Fibroblast of gingiva (primary cell): ENCODE measurements at places on chromosomes 2 and 18.
A peak's percentile ranks its signal among the peaks of the same experiment; 100 is the strongest.

GRCh38 chr2:232075859-232076258, 114.3 kb downstream of the DIS3L2 start:
- DNase-seq = no peak

DNA sequence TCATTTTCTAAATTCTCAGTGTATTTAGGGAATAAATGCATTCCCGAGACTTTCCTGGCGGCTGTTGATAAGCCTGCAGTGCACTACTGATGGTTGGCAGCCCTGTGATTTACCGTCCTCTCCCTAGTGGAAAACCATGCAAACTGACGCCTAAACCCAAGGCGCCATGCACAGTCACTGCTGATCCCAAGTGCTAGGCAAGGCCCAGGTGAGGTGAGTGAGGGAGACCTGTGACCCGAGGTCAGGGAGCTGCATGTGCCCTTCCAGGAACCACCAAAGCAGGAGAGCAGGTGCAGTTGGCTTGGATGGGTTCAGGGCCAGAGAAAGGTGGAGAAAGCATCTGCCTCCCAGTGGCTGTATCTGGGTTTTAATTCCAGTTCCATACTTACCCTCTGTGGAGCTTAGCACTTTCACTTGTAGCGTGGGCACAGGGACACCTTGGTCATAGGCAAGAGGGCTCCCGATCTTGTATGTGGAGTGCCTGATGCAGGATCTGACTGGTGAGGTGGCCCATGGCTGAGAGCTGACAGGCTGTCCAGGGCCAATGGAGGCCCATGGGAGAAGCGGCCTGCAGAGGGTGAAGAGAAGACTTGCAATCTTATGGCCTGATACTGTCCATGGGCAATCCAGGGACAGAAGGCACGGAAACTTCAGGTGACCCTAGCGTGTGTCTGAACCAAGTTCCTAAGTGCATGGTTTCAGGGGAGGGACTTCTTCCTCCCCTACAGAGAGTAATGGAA, 131.3 kb downstream of the SH3RF3 start:
- DNase-seq = no peak

- DNase-seq = no peak
These were observed 97.0 kb upstream of the RAB6C start for GRCh38 chr2:129882476-129882875.

- DNase-seq = peak; percentile 97
These were observed 44.0 kb upstream of the RPL31 start for GRCh38 chr2:100957996-100958653.

DNA sequence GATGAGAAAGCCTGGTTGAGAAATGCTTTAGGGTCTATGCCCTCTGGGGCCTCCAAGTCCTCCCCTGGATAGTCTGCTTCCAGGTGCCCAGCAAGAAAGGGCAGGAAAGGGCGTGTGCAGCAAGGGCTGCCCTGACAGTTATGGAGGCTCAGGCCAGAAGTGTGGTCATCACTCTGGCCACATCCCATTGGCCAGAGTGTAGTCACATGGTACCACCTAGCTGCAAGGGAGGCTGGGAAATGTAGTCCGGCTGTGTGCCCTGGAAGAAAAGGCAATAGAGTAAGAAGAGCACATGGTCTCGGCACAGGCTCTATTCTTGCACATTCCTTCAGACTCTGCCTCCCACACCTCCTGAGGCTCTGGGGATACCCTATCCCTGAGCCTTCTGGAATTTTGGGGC, 35.7 kb downstream of the ODC1 start:
- peak; percentile 25 for DNase-seq

GRCh38 chr18:69830189-69830588, 117.5 kb downstream of the CD226 start:
- DNase-seq = no peak

DNA sequence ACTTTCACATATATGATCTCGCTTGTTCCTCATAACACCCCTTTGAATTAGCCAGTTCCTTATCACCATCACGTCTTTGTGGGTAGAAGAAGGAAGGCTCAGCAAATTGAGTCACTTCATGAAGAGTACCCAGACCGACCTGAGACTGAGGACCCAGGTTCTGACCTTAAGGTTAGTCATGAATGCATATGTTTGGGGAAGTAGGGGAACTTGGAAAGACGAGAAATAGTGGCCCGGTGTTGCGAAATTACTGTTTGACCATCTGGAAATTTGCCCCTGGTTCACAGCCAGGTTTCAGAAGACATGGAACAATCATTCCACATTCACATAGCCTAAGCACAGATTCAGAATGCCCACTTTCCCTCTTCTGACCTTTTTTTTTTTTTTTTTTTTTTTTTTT, 59.8 kb downstream of the MEIS1 start:
- DNase-seq = peak; percentile 77

GRCh38 chr18:66461344-66461743, 142.5 kb downstream of the CDH19 start:
- DNase-seq = no peak

- DNase-seq = peak; percentile 98
These were observed 6.1 kb downstream of the CHMP1B start for GRCh38 chr18:11857177-11857887.

GRCh38 chr18:33957707-33958106, 267.0 kb downstream of the NOL4 start:
- no peak for DNase-seq

GRCh38 chr2:50786345-50786744, 245.6 kb downstream of the NRXN1 start:
- no peak for DNase-seq

DNA sequence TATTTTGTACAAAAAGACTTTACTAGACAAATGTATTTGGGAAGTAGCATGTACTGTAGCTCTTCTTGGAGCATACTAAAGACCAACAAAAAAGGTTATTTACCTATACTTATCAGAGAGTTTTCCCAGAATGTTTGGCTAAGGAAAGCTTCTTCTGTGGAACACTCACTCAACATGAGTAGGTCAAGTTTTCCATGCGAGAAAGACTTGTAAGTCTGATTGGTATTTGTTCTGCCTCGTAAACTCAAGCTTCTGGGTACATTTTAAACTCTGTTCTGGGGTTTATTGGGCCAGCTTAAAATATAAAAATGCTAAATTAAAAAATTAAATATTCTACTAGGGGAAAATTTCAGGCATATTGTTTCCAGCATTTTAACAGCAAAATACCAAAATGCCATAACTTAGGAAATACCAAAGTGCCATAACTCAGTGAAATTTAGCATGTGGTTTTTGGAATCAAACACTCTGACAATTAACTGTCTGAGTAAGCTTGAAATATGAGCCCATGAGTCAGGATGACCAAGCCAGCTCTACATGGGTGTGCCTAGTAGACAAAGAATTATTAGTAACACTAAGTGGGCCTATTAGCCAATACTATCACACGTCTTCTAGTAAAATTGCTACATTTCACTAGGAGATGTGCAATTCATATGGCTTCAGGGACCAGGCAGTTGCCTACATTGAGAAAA, 47.3 kb upstream of the SERPINE2 start:
- peak; percentile 94 for DNase-seq

- DNase-seq = no peak
These were observed 111.4 kb downstream of the DCDC2C start for GRCh38 chr2:3814706-3815245.

DNA sequence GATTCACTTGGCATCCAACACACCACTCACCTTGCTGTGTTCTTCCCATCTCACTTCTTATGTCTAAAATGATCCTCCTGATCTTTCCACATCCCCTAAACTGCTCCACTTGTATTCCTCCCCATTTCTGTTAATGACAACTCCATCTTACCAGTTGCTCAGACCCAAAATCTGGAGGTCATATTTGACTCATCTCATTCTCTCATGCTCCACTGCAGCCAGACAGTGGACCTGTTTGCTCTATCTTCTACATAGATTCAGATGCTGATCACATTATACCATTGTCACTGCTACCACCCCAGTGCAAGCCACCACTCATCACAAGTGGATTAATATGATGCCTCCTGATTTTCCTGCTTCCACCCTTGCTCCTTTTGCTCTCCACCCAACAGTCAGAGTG, 7.9 kb upstream of the NABP1 start:
- DNase-seq = no peak

DNA sequence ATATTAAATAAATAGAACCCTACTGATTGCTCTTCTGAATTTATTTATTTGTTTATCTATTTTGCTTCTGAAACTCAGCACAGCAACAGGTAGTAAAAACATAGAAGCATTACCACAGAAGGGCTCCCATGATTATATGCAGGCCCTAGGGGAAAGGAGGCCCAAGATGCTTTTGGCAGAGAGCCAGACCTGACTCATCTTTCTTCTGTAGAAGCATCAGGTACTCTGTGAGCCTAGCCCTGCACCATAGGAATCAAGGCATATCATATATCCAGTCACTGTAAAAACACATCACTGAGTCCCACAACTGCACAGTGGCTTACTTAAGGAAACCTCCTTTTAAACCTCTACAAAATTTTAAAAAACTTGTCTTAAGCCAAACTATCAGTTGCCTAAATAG, 1.8 kb downstream of the SCN9A start:
- peak; percentile 41 for DNase-seq

DNA sequence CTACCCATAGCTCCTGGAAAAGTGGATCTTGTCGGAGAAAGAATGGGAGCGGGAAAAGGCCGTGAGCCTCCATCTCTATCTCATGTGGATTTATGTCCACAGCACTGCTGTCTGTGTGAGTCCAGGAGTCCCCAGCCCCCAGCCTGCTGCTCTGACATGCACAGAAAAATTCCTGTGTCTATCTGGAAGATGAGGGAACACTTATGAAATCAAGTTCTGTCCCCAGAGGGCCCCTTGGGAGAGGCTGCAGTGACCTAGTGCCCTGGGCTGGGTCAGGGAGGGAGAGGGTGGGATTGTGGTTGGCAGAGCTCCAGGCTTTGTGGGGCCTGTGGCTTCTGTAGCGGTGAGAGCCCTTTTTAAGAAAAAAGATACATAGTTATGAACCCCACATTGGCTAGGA, 37.6 kb downstream of the HJURP start:
- no peak for DNase-seq

DNA sequence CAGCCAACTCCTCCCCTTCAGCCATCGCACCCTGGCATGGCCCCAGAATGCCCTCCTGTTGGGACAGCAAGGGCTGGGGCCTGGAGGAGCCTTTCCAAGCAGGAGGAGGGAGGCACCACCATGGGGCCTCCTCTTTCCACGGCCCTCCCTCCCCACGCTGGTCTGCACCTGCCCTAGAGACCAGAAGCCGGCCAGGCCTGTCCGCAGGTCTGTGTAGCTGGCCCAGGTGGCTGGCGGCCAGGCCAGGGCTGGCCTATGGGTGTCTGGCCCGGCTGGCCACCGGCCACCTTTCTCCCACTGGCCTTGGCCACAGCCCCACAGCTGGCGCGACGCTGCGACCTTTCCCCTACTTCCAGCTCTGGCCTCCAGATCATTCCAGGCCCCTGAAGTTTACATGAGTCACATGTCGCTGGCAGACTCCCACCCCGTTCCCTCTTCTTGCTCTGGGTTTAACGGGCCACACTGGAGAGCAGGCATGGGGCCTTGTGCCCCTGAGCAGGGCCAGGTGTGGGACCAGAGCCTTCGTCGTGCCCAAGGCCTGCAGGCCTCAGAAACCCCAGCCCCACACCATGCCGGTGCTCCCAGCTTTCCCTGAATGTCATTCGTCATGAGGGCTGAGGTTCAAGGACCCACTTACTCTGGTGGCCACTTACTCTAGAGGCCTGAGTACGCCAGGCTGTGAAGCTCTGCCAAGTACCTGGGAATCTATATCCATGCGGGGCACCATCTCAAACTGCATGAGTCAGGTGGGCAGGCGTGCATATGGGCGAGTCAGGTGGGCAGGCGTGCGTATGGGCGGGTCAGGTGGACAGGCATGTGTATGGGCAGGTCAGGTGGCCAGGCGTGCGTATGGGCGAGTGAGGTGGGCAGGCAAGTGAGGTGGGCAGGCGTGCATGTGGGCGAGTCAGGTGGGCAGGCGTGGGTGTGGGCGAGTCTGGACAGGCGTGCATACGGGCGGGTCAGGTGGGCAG, 33.3 kb upstream of the KLF11 start:
- peak; percentile 41 for DNase-seq

- DNase-seq = peak; percentile 27
These were observed 6.1 kb downstream of the TGIF1 start for GRCh38 chr18:3455907-3456685.

DNA sequence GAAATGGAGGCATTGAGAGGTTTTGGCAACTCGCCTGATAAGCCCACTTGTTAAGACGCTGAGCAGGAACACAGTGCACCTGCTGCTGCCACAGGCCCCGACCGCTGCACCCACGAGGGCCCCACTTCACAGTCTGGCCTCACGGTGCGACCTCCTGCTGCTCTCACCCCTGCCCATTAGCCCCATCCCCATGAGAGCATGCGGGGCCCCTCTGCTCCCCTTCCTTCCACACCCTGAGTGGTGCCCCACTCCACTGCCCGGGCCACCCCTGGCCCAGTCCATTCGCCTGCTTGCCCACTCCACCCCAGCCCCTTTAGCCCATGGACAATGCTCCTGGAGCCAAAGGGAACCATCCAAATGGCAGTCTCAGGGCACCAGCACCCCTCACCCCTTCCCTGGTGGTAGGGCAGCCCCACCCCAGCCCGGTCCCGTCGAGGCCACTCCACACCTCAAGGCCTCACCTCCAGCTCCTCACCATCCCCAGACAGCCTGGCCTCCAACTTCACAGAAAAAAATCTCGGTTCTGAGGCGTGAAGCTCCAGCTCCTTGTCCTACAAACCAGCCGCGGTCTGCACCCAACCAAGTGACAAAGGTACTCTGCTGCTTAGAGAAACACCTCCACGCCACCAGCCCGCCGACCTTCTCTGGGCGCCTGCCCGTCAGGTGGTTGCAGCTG, 6.7 kb upstream of the GPR55 start:
- DNase-seq = no peak

GRCh38 chr2:26585100-26585499, 56.1 kb downstream of the CIB4 start:
- no peak for DNase-seq
